ENCODE measurements at places on chromosomes 4 and X. TPM values are rescaled to one million over a fixed set of nuclear protein-coding genes. Genes with fewer than 3 reads are reported as not detected.
A peak's percentile ranks its signal among the peaks of the same experiment; 100 is the strongest.

CSAG2 gene
- not detected for total RNA-seq

FGB gene
- 1.5 TPM for total RNA-seq

TMSB15A gene
- 6.2 TPM for total RNA-seq

DNA sequence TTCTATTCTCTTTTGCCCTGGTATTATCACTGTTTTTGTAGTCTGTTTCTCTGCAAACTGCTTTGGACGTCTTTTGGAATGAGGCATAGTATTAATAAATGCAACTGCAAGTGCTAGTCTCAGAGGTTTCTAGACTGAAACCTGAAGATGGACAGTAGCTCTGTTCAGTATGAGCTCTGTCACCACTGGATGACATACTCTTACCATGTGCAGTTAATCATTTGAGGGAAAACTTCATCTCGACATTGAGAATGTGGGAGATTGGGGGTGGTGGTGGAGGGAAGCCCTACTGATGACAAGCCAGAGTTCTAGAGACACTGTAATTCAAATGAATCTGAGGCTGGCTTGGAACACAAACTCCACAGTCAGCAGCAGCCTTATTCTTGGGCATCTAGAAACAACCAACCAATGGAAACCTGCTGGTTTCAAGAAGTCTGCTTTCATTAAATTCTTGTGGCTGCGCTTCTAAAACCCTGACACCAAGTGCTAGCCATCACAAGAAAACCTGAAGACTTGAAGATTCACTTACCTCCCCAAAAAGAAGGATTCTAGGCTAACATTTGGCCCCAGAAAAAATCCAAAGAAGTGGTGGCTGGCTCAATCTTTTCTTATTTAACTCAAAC is 161.7 kb downstream of the RASL11B start:
- DNase-seq: no peak

- peak; percentile 10 for DNase-seq
Observed at GRCh38 chr4:4418676-4419390, 31.9 kb downstream of the NSG1 start.

- DNase-seq: no peak
Observed at GRCh38 chr4:43014256-43014655, 121.7 kb downstream of the GRXCR1 start.

- peak; percentile 51 for DNase-seq
Observed at GRCh38 chr4:137651128-137651527, 118.8 kb upstream of the PCDH18 start.

DNA sequence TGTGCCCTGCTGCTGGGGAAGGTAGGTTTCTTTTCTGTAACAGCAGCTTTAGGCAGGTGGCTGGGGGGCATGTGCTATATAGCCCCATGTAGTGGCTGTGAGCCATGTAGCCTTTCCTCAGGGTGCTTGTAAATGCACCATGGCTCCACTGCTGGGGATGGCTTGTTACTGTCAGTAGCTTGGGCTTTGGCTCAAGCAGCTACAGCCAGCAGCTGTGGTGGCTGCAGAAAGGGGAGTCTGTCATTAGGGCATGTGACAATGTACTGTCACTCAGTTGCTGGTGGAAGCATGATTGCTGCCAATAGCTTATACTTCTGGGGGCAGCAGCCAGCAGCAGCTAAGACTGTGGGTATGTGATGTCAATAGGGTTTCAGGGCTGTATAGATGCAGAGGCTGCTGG is 33.9 kb upstream of the DDIT4L start:
- no peak for DNase-seq

DNA sequence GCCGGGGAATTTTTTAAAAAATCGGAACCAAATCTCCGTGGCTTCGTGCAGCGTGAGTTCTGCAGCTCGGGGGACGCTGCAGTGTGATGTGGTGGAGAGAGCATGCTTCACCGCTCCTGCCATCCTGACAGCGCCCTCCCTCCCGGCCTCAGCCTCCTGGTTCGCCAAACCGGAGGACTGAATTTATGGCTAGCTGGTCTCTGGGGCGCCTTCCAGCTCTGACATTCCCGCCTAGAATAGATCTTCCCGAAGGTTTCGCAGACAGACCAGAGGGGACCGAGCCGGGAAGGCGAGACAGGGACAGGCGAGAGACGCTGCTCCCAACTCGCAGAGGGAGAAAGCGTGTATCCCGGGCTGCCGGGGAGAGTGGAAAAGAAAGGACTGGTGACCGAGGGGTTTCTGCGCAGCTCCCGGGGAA is 25.9 kb downstream of the HOPX start:
- no peak for DNase-seq

DNA sequence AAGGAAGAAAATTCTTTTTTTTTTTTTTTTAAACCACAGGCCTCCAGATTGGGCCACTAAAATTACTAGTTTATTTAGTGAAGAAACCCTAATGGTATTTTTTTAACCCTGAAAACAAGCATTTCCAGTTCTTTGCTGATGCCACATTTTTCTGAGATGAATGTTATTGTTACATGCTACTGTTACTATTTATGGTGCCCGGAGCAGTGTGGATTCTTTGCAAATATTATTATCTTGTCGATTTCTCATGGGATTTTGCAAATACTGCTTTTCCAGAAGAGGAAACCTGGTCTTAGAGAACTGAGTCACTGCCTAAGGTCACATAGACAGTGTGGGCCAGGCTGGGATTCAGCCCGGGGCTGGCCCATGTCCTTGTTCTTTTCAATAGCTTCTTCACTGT is 8.7 kb upstream of the ALAS2 start:
- no peak for DNase-seq

Data from kidney epithelial cell (primary cell).